Fibroblast of the conjunctiva (primary cell): ENCODE measurements at places on chromosomes 2 and 18.
A peak's percentile ranks its signal among the peaks of the same experiment; 100 is the strongest.

DNA sequence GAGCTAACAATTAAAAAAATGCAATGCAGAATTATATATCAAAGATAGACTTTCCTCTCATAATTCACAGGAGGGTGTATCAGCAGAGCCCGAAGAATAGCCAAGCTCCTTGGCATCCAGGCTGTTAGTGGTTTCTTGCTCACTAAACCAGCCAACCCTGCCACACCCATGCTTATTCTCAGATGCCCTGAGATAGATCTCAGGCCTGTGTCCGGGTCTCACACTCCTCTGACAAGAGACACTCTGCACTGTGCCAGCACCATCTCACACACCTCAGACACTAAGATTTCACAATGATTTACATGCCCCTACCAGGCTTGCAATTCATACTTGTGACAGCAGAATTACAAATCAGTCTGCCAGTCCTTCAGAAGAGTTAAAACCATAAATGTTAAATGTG is 64.5 kb downstream of the OSBPL1A start:
- no peak for DNase-seq

DNA sequence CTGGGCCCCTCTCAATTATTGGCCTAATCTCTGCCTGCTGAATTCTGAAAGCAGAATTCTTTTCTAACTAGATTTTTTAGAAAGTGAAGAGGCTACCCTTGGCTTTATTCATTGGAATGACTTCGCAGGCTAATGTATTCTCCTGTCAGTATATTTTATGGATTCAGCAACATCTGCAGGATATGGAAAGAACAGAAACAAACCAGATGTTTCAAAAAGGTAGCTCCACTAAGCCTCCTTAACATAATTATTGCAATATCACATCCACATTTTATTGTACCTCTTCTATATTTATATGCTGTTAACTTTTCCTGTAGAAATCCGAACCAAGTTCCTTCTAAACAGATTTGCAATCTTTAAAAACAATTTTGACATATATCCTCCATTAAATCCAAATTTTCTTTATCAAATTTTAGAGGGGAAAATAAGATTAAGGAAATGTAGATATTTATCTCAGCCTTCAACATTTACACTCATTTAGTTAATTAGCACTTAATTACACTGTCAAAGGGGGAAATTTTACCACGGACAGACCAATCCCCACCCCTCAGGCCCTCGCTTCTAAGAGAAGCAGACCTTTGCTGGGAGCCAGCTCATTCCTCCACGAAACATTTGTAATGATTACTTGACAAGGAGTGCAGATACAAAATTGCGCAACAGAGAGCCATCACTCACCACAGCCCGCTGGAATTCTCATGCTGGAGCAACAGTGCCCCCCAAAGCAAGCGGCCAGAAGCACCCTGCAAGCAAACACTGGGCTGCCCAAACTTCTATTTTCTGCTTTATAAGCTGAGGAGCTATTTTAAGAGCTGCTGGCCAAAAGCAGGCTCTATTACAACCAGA is 253.4 kb downstream of the ETAA1 start:
- peak; percentile 89 for DNase-seq

- DNase-seq: no peak
Measured at GRCh38 chr2:175372704-175373701, 191.5 kb upstream of the ATP5MC3 start.

DNA sequence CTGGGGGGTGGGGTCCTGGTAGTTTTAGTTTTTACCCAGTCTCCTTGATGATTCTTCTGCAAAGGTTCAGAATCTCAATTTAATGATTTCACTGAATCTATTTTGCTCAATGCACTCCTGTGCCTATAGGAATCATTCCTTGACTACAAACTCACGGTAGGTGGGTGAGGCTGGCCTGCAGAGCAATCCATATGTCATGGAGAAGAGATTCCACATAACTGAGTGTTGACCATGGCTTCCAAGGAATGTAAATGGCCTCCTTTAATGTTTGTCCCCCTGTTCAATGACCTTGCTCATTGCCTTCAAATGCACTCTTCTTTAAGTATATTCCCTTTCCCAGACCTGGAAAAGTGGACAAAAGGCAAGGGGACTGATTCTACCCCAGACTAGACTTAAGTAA is 12.5 kb downstream of the FAP start:
- no peak for DNase-seq

DNA sequence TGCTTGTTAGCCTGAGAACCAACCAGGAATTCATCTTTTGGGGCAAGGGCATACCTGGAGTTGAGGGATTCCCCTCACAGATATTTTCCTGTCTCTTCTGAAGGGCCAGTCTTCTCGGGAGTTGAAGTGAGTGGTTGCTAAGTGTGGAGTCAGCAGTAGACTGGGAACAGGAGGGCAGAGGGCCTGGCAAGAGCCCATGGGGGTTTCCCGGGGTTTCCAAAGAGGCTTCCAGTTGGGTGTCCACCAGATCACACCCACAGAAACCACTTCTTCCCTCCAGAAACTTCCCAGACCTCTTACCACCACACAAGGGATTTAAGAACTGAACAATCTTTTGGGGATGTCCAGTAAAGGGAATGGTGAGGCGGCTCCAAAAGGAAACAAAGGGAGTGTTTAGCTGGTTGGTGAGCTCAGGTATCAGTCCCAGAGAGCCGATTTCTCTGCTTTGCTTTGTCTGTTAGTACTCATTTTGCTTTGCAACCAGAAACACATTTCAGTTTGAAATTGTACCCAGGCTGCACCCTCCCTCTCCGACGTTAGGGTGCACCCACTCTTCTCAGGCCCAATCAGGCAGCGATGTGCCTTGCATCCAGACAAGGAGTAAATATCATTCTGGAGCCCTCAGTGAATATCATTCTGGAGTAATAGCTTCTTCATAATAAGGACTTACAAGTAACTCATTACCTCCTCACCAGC is 47.5 kb upstream of the SPATS2L start:
- DNase-seq: no peak

GRCh38 chr18:32472841-32473240 is 2.2 kb upstream of the GAREM1 start:
- no peak for DNase-seq

- no peak for DNase-seq
Measured at GRCh38 chr2:208479342-208479741, 72.8 kb downstream of the PTH2R start.

DNA sequence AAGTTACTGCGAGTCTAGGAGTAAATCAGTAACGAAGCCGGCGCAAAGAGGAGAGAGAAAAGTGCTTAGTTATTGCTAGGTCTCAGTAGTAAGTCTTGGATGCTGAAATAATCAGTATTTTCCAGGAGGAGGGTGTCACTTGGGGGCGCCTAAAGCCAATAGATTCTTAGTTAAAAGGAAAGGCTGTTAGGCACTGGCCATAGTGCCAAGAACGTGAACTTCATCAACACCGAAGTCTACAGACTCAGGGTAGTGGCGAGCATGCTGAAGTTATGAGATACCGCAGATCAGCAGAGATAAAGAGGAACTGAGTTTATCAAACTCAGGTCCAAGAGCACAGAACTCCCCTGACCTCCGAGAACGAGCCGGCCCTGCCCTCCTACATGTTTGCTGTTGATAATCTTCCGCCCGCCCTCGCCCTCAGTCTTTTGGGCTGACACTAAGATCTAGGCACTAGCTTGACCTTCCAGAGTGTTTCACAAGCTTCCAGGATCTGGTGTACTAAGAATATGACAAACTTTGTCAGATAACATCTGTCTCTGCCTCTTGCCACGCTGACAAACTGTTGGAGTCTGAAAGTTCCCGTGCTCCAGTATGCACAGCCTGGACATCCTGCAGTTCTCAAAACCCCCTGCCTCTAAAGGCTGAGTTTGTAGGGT is 49.2 kb downstream of the CYB5A start:
- no peak for DNase-seq

DNA sequence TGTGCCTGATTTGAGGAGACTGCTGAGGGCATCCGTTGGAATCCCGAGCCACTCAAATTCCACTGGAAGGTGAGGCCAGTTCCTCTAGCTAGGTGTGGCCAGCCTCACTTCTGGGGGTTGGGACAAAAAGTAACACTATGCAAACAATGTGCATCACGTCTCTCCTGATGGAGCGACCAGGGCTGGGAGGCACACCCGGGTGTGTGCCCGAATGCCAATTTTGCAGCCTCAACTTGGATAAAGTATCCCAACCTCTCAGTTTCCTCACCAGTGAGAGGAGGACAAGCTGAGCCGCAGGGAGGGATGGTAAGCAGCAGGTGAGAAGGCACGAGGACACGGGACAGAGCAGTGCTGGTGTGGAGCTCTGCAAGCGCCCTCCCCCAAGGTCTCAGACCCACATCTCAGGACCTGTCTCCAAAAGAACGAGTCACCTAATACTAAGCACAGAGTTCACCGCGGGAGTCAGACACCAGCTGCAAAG is 218.3 kb downstream of the HAUS1 start:
- no peak for DNase-seq

DNA sequence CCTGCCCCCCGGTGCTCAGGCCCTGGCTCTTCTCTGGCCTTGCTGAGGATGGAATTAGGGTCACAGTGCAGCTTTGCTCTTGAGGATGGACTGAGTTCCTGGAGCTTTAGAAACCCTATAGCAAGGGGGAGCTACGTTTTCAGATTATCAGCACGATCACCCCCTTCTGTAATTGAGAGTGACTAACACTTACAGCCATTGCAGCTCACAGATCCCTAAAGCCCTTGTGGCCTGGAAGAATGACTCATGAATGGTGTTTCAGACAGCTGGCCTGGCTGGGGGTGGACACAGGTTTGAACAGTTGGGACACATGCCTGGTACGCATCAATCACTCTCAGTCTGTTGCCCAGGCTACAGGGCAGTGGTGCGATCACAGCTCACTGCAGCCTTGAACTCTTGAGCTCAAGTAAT is 79.7 kb upstream of the IGFBP5 start:
- peak; percentile 58 for DNase-seq
